Activated CD4-positive, alpha-beta T cell treated with anti-CD3 and anti-CD28 coated beads, Interleukin-2, amount 50 U/mL, for 48 hours (primary cell): ENCODE measurements at places on chromosomes 1 and 21.

DNA sequence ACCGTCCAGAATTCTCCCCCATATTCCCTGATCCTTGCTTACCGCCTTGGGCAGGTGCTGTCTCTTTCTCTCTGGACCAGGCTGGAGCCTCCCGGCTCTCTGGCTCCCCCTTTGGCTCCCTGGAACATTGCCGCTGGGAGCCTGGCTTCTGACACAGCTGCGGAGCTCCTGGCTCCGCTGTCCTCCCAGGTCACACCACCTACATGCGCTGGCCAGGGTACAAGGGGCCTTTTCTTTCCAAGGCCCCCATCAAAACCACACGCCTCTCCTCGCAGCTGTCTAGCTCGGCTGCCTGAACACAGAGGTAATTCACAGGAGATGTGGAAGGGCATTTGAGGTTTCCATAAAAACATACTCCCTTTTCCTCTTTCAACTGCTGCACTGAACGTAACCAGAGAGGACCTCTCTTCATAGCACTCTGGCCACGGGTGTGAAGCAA lies 7.5 kb upstream of the ZNF648 start:
- DNase-seq: peak; percentile 60

GRCh38 chr1:17594026-17594425 lies 54.5 kb downstream of the ARHGEF10L start:
- DNase-seq: no peak

DNA sequence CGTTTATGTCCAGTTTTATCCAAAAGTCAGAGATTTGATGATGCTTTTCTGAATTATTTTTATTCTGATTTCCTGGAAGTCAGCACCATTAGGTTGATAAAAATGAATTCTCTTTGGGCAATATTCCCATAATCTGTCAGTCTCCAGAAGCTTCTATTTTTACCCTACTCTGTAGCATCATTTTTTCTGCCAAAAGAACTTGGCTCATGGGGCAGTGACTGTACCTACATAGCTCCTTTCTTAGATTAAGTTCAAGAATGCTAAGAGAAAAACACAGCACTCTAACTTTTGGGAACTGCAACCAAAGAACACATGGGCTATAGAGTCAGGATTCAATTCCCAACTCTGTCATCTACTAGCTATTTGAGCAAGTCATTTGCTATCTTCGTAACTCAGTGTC lies 152.9 kb downstream of the BARHL2 start:
- DNase-seq: no peak

DNA sequence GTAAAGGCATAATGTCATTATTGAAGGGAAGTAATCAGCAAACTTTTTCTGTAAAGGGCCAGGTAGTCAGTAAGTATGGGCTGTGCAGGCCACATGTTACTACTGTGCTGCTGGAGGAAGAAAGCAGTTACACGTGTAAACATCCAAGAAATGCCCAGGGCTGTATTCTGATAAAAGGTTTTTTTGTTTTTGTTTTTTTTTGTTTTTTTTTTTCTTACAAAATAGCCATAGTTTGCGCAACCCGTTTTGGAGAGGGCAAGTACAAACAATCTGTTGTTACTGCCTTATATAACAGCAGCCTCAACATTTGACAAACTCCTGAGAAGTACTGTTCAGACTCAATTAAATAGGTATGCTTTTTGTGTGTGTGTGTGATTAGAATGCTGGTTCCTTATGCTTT lies 26.7 kb upstream of the MTMR11 start:
- DNase-seq: no peak

- no peak for DNase-seq
Observed at GRCh38 chr1:2312515-2313301, 78.6 kb downstream of the MORN1 start.

DNA sequence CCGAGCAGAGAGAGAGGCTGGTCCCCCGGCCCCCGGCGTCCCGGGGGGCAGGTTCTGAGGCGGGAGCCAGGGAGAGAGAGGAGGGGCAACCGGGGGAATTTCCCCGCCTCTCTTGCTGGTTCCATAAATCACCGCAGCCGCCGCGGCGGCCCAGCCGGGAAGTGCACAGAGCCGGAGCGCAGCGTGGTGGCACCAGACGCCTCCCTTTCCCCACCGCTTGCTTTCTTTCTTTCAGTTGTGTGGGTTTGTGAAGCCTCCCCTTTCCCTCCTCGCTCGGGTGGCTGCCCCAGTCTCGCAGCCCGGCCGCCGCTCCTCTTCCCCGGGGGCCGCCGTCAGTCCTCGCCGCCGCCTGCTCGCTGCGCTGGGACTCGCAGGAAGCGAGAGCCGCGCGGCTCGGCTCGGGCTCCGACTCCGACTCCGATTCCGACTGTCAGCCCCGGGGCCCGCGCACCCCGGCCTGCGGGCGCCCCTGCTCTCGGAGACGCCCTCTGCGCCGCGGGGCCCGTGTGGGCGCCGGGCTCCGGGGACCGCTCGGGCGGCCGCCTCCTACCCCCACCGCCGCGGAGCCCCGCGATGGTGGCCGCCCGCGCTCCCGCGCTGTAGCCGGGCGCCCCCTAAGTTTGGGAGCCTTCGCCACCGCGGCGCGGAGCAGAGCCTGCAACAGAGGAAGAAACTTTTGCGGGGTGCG lies at the start of gene CACHD1:
TSS of gene CACHD1 (plus strand) at position 153 of the 688 bp plus-strand sequence. CDS start 616 bp downstream, outside the sequence.
- DNase-seq: peak; percentile 78

DNA sequence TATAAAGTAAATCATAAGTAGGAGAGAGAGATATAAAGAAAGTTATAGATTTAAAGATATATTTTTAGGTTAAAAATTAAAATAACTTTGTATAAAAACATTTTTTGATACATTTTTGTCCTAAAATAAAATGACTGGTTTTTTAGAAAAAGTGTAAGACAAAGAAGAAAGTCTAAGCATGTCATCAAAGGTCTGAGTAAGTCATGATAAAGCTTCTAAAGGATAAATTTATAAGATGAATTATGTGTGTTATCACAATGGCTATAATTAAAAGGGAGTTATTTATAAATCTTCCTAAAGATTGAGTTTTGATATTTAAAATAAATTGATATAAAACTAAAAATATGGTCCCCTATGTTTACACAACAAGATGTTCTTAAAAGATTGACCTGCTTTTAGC lies 370.9 kb downstream of the PTPRU start:
- no peak for DNase-seq

- no peak for DNase-seq
Observed at GRCh38 chr1:206824331-206824730, 41.1 kb upstream of the IL20 start.

DNA sequence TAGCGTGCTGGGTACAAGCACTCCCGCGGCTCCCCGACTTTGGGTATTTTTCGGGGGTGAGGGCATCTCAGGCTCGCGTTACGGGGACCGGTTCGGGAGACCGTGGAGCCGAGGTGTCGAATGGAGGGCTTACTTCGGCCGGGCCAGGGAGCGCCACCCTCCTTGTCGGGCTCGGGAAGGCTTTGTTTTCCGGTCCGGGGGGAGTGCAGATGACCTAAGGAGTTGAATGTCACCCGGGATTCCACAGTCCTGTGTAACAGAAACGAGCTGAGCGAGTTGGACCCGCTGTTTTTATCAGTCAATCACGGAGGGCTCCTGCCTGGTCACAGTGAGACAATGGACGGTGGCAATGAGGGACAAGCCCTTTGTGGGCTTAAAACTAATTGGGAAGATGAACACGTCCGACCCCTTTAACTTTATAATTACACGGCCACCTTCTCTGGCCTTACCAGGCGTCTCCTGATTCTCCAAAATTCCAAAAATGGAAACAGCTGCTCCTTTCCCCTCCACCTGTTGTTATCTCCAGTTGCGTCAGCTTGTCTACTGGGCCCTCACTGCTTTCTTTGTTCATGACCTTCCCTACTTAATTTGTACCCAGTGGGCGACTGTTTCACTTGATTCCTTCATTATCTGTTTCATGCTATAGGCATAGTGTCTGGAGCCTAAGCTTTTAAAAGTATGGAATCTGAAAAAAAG lies 929 bp upstream of the TRIM45 start:
- no peak for DNase-seq

- DNase-seq: no peak
Observed at GRCh38 chr1:233916706-233917105, 12.2 kb downstream of the SLC35F3 start.
